NCI-H187 (cell line): ENCODE measurements at places on chromosomes 7 and 10.

GRCh38 chr10:114458955-114459354 lies 54.7 kb upstream of the AFAP1L2 start:
- no peak for DNase-seq

DNA sequence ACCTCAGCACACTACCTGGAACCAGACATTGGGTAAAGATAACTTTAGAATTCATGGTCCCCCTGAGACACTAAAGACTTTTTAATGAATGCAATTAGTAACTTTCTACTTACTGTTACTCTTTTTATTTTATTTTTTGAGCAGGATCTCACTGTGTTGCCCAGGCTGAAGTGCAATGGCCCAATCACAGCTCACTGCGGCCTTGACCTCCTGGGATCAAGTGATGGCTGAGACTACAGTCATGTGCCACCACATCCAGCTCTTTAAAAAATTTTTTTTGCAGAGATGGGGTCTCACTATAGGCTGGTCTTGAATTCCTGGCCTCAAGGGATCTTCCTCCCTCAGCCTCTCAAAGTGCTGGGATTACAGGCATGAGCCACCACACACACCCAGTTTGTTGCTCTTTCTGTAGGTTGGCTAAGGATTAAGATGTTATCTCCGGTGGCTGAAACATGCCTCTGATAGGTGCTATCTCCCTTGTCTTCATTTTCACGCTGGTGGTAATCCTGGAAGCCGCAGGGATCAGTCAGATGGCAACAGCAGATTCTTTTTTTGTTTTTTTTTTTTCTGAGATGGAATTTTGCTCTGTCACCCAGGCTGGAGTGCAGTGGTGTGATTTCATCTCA lies 128.3 kb downstream of the TCF7L2 start:
- no peak for DNase-seq

DNA sequence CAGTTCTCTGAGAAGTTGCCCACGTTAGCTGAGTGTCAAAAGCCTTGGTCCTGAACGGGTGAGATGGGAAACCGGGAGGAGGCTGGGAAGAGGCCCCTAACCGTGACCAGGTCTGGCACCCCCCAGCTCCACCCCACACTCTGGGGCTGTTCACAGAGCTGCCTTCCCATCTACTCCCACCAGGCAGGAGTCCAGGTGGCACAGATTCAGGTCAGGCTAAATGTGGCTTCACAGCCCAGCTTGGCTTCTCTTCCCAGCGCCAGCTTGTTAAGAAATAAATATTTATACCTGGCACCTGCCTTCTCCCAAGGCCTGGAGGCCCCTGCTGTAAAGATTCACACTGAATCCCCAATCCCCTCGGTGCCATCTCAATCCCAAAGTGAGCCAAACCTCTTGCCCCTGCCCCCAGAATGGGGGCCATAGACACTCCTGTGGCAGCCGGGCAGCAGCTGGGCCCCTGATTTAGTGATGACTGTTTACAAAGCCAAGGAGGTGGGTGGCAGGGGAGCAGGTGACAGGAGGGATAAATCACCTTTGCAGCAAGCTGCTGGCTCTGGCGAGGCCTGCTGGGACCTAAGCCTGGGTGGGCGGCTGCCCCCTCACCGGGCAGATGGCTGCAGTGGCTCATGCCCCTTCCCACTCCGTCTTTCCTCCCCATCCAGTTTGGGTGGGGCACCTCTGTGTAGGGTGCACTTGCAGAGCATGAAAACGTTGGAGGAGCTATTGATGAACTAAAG lies 72.5 kb downstream of the GOLGA7B start:
- no peak for DNase-seq

GRCh38 chr7:45099891-45100760 lies 11.4 kb upstream of the NACAD start:
- DNase-seq: no peak

DNA sequence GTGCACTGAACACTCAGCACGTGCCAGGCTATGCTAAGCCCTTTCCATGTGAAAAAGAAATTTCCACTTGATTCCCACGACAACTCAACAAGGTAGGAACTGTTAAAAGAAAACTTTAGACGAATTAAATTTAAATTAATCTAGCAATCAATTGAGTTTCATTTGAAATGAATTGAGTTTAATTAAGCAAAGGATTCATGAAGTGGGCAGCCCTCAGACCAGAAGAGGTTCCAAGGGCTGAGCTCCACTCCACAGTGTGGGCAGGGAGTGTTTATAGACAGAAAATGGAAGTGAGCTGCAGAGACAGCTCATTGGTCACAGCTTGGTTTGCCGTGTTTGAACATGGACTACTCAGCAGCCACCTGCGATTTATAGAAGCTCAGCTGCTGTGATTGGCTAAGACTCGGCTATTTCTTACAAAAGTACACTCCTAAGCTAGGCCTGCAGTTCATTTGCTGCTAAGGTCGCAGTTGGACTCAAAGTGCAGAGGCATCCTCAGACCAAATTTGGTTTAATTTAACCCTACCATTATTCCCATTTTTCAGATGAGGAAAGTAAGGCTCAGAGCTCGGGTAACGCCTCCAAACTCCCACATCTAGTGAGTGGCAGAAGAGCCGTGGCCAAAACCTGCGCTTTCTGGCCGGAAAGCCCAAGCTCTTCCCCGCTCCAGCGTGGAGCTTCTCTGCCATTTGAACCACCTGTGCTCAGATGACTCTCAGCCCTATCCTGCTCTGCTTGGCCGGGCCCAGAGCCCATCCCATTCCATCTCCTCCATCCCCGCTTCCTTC lies 24.9 kb downstream of the CALML3 start:
- DNase-seq: no peak

DNA sequence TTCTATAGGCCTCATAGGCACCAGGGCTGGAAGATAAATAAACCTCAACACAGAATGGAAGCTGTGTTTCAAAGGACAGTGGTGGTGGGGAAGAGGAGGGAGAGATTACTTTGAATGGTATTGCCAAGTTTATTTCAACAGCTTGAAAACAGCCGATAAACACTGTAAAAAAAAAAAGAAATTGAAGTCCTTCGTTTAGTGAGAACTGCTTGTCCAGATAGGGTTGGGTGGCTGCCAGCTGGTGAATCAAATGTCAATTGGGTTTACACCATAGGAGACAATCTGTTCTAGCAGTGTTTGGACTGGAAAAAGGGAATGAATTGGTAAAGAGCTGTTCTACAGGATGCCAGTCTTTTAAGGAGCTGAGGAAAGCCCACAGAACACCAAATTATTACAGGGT lies 254.8 kb downstream of the PHF14 start:
- DNase-seq: no peak

GRCh38 chr7:137978464-137979237 lies 23.2 kb downstream of the CREB3L2 start:
- DNase-seq: no peak

DNA sequence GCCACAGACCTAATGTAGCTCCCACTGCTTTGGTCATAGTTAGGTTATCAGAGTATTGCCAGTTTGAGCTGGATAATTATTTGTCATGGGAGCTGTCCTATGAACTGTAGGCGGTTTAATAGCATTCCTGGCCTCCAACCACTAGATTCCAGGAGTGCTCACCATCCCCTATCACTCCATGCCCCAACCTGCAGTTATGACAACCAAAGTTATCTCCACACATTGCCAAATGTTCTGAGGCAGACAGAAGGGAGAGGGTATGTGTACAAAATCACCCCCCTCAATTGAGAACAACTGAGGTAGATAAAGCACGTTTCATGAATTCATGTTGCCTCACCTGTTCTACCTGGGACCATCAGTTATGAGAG lies 119.0 kb upstream of the CACUL1 start:
- DNase-seq: no peak

DNA sequence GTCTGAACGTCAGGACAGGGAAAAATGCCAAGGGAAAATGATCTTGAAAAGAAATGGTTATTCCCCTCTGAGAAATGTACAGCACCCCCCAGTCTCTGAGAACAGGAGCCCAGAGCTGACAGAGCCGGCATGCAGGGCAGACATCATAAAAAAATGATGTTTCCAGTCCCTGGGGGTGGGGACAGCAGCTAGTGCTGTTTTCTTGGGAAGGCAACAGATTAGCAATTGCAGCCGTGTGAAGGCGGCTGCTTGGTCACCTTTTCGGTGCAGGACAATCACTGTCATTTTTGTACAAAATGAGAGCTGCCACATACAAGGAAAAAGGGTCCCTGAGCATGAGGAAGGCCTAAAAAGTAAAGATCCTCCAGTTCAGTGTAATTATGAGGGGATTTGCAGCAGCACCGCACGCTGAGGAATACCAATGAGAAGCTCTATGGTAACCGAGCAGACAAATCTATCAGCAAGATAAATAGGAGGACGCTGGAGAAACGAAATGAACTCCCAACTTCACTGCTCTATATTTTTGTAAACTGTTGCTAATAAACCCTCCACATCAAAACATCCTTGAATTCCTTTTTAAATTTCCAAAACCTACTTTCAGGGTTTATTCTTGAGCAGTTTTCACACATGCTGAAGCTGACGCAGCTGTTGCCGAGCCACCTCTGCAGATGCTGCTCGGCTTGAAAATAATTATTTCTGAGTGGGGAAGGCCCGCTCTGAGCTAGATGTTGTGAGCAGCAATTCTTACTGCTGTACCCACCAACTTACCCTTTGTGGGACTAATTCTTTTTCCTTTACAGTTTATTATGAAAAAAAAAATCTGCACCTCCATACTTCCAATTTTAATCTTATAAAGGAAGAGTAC lies 98.2 kb upstream of the NEBL start:
- DNase-seq: no peak

DNA sequence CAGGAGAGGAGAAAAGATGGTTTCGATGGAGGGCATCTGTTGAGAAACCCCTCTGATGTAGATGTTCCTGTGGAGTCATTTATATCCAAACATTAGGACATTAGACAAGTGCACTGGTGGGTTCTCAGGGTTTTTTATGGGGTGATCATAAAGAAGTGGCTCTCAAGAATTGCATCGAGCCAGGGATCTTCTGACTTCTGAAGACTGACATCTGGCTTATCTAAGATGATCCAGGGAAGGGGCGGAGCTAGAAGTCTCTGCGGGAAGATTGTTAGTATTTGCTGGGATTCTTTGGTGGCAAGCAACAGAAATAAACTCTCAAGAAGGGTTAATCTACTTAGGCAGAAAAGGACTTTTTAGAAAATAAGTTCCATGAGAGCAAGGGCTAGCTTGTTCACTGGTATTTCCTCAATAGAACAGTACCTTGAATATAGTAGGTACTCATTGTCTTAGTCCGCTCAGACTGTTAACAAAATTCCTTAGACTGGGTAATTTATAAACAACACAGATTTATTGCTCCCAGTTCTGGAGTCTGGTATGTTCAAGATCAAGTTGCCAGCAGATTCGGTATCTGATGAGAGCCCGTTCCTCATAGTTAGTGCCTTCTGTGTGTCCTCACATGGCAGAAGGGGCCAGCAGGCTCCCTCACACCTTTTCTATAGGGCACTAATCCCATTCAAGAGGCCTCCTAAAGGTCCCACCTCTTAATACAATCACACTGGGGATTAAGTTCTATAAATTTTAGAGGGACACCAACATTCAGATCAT lies 28.5 kb upstream of the SYPL1 start:
- no peak for DNase-seq

- no peak for DNase-seq
These were observed 5.7 kb downstream of the NOS3 start for GRCh38 chr7:150996376-150997074.
